Hindlimb muscle (tissue), 1 donor: ENCODE measurements at places on chromosomes 3 and 15.

DNA sequence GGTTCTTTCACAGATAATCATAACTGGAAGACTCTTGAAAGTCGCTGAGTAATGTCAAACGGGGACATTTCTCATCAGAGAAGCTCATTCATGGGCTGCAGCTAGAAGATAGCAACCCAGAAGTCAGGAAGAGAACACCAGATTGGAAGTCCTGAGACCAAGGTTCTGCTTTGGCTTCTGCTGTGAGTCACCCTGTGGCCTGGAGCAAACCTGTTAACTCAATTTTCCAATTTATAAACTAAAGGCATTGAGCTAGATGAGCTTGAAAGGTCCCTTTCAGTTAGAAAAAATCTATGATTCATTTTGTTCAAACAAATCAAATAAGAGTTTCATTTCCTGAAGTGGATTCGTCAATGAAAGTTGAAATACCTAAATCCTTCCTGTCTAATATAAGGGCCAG, 402.2 kb downstream of the EPHB1 start:
- DNase-seq, result no peak

DNA sequence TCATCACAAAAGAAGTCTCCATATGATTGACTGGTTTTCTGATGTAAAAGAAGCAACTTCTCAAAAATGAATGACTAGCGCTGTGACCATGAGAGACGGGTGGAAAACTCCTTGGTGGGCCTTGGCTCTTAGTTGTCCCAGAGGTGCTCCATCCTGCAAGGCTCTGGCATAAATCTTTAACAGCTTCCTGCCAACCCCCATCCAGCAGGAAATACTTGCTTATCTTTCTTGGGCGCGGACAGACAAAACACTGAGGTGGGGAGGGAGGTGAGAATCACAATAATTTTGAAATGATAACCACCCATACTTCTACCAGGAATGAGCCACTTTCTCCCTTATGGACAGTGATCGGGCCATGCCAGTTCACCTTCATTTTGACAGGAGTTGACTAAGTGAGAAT, 128.6 kb downstream of the STT3B start:
- DNase-seq, result no peak

GRCh38 chr3:108090049-108090700, 656 bp downstream of the CD47 start:
- DNase-seq, result peak; percentile 66

GRCh38 chr3:21062831-21063294, 688.1 kb downstream of the ZNF385D start:
- DNase-seq, result peak; percentile 79

DNA sequence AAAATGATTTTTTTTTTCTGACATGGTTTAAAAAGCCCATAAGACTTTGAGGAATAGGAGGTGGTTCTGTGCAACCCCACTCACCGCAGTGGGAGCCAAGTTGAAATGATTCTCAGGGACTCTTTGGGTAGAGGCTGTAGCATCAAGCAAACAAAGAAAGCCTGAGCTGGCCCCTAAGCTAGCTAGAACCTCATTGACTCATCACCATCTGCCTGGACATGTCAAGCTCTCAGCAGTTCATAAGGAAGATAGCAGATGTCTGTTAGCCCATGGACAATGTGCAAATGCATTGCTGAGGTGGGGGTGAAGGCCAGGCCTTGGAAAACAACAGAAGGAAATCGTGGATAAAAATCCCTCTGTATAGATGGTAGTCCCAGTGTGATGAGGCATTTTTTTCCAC, 234.8 kb downstream of the NR2F2 start:
- DNase-seq, result no peak

GRCh38 chr15:89187301-89187985, 33.9 kb downstream of the RLBP1 start:
- no peak for DNase-seq

GRCh38 chr3:126816986-126817777, 113.1 kb downstream of the CHCHD6 start:
- DNase-seq, result peak; percentile 32

DNA sequence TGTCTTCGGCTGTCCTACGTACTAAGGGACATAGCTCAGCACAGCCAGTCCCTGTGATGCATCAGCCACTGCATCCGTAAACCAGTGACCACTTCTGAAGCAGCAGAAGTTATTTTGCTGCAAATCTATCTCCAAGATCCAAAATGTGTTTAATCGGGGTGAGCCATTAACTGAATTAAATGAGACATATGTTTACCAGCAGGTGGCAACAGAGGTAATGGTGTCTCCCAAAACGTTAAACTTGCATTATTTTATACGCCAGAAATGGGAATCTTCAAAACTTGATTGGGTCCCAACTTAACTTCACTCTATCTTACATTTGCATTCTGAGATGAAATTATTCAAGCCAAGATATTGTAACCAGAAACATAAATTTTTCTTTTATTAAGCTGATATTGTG, 75.3 kb upstream of the BOC start:
- DNase-seq, result no peak

DNA sequence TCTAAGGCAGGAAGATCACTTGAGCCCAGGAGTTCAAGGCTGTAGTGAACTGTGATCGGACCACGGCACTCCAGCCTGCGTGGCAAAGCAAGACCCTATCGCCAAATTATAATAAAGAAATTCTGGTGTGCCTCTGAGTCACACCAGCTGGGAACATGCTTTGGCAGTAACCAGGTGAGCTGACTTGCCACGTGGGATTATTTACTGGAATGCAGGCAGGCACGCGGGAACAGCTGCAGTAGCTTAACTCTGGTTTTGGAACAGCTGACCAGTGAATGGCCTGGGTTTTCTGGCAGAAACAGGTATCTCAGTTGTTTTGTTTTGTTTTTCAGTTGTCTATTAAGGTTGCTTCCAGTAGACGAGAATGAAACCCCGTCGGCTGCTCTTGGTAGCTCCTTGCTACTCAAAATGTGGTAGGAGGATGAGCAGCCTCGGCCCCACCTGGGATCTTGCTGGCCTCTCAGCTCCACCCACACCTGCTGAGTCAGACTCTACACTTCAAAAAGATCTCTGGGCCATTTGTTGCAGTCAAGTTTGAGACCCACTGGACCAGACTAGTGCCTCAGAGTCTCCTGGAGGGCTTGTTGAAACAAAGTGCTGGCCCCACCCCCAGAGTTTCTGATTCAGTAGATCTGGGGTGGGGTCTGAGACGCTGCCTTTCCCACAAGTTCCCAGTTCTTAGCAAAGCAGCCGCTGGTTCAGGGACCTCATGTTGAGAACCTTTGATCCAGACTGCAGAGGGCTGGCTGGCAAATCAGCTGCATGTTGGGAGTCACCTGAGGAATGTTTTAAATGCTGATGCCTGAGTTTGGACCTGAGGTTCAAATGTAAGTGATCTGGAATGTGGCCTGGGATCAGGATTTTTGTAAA, 26.6 kb downstream of the IDH2 start:
- no peak for DNase-seq

DNA sequence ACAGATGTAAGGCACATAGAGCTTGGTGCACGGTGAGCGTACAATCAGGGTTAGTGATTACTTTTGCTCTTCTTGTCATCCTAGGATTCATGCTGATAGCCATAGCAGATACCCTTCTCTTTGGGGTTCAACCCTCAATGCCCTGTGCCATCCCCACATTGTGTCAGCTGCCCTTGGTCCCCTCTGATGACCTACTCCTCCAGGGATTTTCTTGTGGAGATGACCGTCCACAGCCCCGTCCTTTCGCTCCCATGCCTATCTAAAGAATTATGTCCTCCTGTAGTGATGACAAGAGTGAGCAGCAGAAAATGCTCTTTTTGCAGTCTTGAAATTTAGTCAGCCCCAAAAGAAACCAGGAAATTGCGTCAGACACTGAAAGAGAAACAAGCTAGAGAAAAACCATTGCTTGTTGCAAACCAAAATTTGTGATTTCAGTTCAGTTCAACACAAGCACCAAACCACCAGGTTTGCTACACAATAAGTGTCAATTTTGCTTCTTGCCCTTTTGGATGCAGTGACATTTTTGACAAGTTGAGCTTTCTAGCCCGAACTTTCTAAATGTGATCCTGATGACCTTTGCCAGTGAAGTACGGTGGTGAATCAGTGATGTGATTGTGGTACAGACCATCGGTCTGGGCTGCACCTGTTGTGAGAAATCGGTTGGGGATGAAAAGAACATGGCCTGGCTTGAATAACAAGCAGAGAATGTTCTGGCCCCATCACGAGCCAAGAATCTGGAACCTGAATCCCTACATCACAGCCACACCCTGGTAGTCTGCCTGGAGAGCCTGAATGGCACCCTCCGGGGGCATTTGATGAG, 41.3 kb downstream of the CMTM7 start:
- no peak for DNase-seq

- DNase-seq, result no peak
Observed at GRCh38 chr15:101452572-101452971, 36.9 kb downstream of the PCSK6 start.

DNA sequence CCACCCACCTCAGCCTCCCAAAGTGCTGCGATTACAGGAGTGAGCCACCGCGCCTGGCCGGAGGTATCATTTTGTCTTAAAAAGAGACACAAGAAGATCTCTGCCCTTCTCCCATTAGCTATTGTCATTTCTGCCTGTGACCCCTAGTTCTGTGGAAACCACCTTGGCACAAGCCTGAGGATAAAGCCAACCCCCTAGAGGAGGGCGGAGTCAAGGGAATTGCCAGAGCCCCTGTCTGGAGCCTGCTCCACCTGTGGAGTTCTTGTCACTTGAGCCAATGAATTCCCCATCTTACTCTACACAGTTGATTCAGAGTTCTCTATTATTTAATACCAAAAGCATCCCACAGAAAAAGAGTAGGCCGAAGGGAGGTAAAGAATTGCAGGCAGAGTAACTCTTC, 34.9 kb upstream of the KLHL6 start:
- DNase-seq, result no peak

GRCh38 chr3:119550192-119550910, 9.1 kb downstream of the CD80 start:
- no peak for DNase-seq

- DNase-seq, result no peak
Observed at GRCh38 chr3:64599651-64600050, 88.1 kb downstream of the ADAMTS9 start.

DNA sequence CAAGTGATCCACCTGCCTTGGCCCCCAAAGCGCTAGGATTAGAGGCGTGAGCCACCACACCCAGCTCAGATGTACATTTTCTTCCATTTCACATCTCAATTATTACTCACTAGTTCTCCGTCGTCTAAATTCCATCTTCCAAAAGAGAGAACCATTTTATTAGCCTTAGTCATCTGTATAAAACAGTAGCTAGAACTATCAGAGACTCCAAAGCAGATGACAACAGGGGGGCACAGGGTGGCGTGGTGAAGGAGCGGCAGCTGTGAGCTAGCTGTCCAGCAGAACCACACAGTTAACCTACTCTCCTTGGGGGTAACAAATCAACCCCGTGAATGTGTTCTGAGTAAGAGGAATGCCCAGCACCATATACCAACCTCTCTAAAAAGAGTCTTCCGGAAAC, 7.1 kb downstream of the SLC25A20 start:
- DNase-seq, result no peak

DNA sequence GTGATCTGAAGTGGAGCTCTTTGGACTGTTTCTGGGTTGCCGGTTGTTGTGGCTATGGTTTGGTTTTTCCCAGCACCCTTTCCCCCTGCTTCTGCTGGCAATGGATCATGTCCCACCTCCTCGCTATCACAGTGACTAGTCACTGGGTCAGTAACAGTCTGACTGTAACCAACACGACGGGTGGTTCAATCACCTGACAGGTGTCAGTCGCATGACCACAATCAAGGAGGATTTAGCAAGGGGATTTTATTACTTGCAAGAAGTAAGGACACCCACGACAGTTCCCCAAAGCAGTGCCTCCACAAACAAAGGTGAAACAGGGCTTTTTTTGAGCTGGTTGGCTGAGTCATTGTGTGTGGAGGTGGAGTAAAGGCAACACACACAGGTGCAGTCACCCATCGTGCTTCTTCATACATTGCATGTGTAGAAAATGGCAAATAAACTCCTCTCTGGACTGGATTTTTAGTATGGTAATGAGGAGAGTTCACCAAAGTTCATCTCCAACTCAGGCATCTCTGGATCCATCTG, 58.8 kb upstream of the FAM3D start:
- DNase-seq, result no peak

DNA sequence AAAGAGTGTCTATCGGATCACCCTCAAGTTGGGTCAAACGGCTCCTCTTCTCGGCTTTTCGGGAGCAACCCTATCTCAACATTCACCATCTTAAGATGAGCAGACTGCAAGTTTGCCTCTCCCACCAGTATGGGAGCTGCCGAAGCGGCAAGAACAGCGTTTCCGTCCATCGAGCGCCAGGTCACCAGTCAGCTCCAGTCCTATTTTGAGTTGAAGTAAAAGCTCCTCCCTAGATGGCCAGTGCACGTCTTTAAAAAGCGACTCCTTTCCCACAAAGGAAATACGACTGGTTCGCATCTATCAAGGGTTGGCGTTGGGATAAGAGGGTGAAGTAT, 369 bp upstream of the U2SURP start:
- no peak for DNase-seq

DNA sequence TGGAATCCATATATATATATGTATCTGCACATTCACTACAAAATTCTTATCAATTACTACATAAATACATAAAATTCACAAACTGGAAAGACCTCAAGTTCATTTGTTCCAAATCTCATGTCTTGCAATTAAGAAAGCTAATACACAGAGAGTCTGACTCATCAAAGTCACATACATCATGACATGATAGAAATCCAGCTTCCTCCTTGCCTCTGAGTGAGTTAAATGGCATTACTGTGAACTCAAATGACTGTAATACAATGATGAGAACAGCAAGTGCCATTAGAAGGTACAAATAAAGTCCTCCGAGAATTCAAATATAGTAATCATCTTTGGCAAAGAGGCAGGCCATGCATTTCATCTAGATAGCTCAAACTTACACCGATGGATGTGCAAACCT, 55.1 kb upstream of the AGTR1 start:
- DNase-seq, result no peak

- no peak for DNase-seq
Observed at GRCh38 chr3:137998121-137999042, 11.6 kb upstream of the CLDN18 start.

DNA sequence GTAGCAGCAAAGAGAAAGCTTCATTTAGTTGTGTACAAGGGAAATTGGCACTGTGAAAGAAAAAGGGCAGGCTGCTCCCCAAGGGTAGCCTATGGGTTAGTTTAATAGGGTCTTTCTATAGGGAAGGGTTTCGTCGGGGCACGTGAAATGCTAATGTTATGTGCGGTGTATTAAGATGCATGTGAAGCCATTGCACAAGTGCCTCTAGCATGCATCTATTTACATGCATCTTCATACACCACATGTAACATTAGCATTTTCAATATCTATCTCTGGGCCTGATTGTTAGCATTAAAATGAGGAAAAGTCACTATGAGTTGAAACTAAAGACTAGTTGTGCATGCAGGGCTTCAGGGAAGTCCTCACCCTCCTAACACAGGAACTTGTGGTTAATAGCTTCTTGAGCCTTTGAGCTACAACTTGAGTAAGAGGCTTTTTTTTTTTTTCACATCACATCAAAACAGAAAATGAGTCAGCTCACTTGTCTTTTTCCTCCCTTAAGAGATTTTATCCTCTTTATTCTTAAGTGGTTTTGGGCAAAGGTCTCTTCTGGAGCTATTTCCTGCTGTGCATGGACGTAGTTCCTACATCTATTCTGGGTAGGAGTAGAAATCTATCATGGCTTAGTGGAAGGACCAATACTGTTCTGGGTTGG, 613.4 kb downstream of the ZPLD1 start:
- DNase-seq, result no peak
